ENCODE measurements at places on chromosomes 7 and 10. TPM values are rescaled to one million over a fixed set of nuclear protein-coding genes. Genes with fewer than 3 reads are reported as not detected.

DNA sequence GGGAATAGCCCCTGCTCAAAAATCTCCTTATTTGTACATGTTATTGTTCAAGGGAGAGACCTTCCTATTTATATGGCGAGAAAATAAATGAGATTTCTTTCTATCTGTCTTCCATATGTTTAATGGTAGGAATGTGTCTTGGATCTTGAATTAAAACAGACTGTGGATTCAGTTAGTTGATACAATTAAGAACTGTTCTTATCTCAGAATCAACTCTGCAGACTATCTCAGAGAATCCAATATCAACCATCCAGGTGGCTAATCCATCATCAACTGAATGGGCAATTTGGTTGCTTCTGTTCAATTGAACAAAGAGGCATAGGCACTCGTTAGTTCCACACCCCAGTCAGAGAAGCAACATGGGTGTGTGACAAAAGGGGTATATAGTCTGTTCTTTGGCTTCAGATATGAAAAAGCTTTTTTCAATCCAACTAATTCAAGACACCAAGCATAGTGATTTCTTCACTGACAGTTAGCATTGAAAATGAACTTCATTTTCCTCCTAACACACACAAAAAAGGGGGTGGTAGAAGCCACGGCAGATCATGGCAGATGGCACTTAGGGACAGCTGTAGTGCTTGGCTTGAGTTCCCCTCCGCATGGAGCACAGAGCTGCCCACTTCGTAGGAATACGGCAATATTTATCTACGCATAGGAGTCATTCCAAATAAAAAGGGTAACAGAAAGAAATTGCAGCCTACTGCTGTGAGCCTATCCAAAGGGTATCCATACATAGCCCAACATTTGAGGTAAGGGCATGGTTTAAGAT is 135.9 kb downstream of the KIAA1217 start:
- no peaks in the 10 kb centered on the region for H3K27me3 ChIP-seq
- no peak for DNase-seq
- H3K4me1 ChIP-seq = peaks cover 46% of the 10 kb centered on the region
- no peaks in the 10 kb centered on the region for H3K36me3 ChIP-seq

ATOH7 gene
- total RNA-seq = not detected

GRCh38 chr7:158779061-158780000 is 50.0 kb downstream of the ESYT2 start:
- H3K4me1 ChIP-seq = peaks cover 6% of the 10 kb centered on the region
- H3K36me3 ChIP-seq = no peaks in the 10 kb centered on the region
- DNase-seq = peak; percentile 37
- no peak overlapping the region for H3K27ac ChIP-seq
- no peaks in the 10 kb centered on the region for H3K27me3 ChIP-seq

DNA sequence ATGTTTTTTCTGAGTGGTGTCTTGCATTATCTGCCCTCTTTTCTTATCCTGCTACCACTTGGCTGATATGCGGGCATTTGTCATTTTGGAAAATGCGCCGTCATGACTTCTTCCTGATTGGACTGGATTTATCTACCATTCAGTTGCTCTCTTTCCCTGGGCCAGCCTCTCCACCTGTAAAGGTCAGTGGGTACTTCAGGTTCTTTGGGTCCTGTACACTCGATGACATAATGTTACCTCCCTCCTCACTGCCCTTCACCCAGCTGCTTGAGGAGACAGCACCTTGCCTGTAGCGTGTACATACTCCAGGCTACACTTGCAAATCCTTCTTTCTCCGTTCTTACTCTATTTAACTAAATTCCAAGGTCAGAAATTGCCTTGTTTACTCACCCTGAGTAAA is 83.7 kb downstream of the RBM33 start:
- no peak overlapping the region for H3K4me3 ChIP-seq
- H3K27ac ChIP-seq = no peak overlapping the region
- H3K36me3 ChIP-seq = peaks cover 4% of the 10 kb centered on the region
- no peaks in the 10 kb centered on the region for H3K27me3 ChIP-seq
- no peak for DNase-seq
